ENCODE measurements at places on chromosomes 4 and X.

DNA sequence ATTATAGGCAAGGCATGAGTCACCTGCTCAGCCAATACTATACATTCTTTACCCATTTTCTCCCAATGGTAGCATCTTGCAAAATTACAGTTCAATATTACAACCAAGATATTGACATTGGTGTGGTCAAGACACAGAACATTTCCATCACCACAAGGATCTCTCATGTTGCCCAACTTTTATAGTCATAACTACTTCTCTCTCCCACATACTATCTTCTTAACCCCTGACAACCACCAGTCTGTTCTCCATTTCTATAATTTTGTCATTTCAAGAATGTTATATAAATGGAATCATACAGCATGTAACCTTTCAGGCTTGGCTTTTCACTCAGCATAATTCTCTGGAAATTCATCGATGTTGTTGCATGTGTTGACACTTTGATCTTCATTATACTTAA is 144.9 kb downstream of the ENOX2 start:
- no peak for DNase-seq

GRCh38 chr4:158818560-158819140 is 49.8 kb downstream of the FNIP2 start:
- no peak for DNase-seq

DNA sequence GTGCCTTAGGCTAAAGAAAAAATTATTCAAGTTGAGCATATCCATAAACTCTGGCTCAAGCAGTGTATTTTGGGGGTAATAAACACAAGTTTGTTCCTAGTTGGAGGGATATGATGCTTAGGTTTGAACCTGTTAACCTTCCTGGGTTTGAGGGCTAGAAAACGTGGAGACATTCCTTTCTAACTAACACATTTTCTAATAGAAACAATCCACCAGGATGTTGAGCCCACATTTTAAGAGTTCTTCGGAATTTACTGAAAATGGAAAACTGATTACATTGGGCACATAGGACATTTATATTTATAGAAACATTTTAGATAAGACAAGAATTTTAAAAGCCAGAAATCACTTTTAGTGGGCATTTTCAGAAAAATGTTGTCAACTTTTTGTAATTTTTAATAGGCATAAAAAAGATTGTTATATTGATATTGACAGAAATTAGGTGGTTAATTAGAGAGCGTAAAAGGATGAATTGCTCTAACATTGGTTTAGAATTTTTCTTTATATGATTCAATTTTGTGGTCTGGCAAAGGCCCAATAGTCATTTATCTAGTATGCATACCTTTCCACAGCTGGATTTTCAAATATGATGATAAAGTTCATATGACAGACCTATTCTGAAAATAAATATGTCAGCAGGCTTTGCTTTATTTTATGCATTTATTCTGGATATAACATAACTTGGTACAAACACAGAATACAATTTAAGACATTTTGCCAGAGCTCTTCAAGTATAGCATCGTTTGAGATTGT is 49.2 kb downstream of the CEP44 start:
- DNase-seq = no peak

- DNase-seq = peak; percentile 6
Measured at GRCh38 chrX:31266203-31267076, 194.6 kb upstream of the FTHL17 start.

- no peak for DNase-seq
Measured at GRCh38 chr4:52001616-52002015, 18.5 kb downstream of the LRRC66 start.

- no peak for DNase-seq
Measured at GRCh38 chr4:32396507-32397070, 1676.4 kb downstream of the PCDH7 start.

DNA sequence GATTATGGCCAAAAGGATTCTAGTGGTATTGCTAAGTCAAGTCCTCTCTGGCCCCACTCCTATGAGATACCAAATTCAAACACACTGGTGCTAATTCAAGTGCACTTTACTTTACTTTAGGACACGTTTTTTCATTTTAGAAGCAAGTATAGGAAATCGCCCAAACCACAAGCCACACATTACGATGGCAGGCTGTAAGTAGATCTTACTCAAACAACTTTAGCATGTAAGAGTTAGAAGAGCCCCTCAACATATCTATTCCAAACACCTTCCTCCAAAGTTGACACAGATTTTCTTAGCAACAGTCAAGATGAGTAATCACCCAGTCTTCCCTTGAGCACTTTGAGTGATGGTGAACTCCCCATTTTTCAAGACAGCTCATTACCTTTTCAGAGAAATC is 43.6 kb downstream of the DRD5 start:
- no peak for DNase-seq

- DNase-seq = no peak
Measured at GRCh38 chr4:3483471-3483921, 20.4 kb downstream of the DOK7 start.

All from smooth muscle cell of the brain vasculature (primary cell).